A549 treated with GW870086 at 1 μM for 4 hours (cell line): ENCODE measurements at places on chromosomes 4 and X. TPM values are rescaled to one million over a fixed set of nuclear protein-coding genes. Genes with fewer than 3 reads are reported as not detected.

The STOX2 gene
- total RNA-seq: 2.4 to 4.1 TPM (median 3.0 TPM) in 5 replicates

The CFI gene
- total RNA-seq: 0.43 to 0.82 TPM (median 0.56 TPM) in 5 replicates

The GNRHR gene
- not detected in 5 replicates for total RNA-seq

The BTK gene
- total RNA-seq: 0.12 to 0.34 TPM (median 0.14 TPM) in 5 replicates

The TEX11 gene
- not detected in 5 replicates for total RNA-seq

The TRIML2 gene
- total RNA-seq: 39.1 to 59.1 TPM (median 46.0 TPM) in 5 replicates

The UGDH gene
- total RNA-seq: 211 to 314 TPM (median 235 TPM) in 5 replicates

The CYSLTR1 gene
- total RNA-seq: not detected in 5 replicates

The SLC10A3 gene
- total RNA-seq: 29.7 to 41.5 TPM (median 40.1 TPM) in 5 replicates

The LETM1 gene
- total RNA-seq: 25.0 to 31.7 TPM (median 28.9 TPM) in 5 replicates

The ARMCX4 gene
- total RNA-seq: 0.35 to 0.57 TPM (median 0.50 TPM) in 5 replicates
